ENCODE measurements at places on chromosomes 3 and 15.

- DNase-seq = no peak
Measured at GRCh38 chr3:128803307-128803706, 76.1 kb upstream of the ACAD9 start.

- no peak for DNase-seq
Measured at GRCh38 chr3:18780959-18781358, 355.8 kb upstream of the SATB1 start.

DNA sequence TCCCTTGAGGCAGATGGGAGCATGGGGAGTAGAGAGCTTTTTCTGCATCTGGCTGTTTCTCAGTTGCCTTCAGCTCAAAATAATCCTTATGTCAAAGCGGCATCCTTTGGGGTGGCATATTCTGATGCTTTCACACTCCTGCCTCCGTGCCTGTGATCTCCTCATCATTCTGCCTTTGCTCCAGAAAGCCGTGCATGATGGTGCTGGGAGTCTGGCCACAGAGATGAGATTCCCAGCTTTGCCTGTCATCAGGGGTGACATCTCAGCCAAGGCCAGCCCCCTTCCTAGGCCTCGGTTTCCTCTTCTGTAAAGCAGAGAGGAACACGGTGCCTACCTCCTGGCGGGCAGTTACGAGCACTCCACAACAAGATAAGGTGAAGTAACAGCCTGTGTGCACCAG, 96.3 kb upstream of the ALDH1A3 start:
- no peak for DNase-seq

- DNase-seq = no peak
Measured at GRCh38 chr3:184506561-184506991, 55.0 kb upstream of the EPHB3 start.

- no peak for DNase-seq
Measured at GRCh38 chr3:1954632-1955031, 144.0 kb upstream of the CNTN4 start.

GRCh38 chr15:47384341-47384740, 333.0 kb upstream of the SEMA6D start:
- no peak for DNase-seq

DNA sequence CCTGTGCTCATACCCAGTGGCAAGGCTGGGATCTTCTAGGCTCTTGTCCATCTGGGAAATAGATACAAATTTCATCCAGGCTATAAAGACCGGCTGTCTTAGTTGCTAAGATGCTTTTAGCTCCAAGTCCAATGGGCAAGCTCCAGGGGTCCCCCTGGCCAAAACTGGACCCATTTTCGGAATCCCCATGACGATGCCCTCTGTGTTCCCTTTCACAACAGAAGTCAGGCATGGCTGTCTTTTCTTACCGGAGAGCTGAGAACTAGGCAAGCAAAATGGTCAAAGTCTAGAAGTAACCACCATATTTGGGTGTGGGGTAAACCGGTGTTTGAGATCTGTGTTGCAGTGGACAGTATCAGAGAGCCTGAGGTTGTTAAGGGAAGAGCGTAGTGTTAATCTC, 1.0 kb downstream of the GLYCTK start:
- DNase-seq = no peak

DNA sequence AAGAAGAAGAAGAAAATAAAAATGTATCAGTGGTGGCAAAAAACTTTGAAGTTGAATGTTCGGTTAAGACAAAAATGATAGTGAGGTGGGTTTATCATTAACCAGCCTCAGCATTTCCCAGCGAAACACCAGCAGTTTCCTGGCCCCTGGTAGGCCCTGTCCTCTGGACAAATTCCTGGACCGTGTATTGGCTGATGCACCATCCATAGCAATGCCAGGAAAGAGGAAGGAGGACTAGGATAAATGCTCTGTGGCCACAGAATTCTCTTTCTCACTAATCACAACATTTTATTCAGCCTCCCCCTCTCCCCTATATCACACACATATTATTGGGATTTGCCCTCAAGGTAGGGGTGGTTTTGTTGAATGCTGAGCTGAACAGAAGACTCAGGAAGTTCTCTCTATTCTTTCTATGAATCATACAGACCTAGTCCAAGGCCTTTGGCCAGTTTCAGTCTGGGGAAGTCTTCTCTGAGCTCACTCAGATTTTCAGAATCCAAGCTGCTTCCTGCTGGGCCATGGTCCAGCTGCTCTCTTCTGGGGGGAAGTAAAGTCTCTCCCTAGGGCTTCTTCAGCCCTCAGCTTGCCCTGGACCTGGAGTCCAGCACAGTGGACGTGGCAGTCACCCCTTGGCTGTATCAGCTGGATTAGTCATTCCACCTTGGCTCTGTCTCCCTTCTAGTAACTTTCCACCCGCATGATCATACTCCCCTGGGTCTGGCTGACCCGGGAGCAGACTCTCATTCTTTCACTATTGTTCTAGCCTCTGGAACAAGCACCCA, 27.6 kb downstream of the SLC28A1 start:
- no peak for DNase-seq

GRCh38 chr15:75989045-75989444, 23.2 kb downstream of the NRG4 start:
- no peak for DNase-seq

DNA sequence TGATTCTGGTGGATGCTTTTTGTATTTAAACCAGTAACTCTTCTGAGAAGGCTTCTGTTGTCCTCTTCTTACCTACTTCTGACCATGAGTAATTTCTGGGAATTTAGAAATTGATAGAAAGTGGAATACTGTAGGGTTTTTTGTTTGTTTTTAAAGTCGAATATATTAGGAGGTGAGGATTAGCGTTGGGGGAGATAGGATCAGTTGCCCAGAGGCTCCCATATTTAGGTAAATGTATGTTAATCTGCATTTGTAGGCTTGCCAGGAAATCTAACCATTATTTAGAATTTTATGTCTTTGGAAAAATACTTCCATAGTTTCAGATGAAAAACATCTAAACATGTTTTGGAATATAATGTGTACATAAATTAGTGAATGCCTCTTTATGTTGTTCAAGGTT, 6.1 kb downstream of the STT3B start:
- DNase-seq = no peak

DNA sequence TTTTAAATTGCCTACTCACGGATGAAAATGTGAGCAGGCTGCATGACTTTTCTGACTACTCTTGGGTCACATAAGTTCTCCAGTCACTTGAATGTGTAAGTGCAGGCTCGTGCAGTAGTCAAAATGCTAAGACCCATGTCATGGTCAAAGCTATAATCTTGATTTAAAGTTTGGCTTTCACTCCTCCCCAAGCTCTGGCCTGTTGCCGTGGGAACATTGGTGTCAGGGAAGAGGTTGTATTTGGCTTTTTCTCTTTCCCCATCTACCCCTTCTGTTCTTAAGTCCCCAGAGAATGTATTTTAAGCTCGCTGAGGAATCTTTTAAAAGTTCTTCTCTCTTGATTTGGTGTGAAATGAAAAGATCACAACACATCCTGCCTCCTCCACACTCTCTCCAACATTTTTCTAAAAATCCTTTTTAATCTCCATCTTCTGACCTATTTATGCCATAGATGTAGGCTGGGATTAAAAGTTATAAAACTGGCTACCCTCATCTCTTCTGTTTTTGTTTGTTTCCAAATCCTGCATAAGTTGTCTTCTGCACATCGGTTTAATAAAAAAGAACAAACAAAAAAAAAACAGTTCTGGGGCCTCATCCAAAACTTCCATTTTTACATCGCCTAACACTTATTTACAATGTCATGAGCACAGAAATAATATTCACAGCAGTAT, 61.4 kb upstream of the ADAMTSL3 start:
- DNase-seq = no peak

GRCh38 chr3:133077688-133078087, 39.5 kb downstream of the TMEM108 start:
- DNase-seq = no peak

DNA sequence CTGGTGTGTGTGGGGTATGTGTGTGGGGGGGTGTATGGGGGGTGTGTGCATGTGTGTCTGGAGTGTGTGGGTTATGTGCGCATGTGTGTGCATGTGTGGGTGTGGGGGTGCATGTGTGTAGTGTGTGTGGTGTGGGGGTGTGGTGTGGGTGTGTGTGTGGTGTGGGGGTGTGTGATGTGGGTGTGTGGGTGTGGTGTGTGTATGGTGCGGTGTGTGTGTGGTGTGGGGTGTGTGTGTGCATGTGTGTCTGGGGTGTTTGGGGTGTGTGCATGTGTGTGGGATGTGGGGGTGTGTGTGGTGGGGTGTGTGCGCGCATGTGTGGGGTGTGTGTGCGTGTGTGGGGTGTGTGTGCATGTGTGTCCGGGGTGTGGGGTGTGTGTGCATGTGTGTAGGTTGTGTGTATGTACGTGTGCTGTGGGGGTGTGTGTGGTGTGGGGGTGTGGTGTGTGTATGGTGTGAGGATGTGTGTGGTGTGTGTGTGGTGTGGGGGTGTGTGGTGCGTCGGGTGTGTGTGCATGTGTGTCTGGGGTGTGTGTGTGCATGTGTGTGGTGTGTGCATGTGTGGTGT, 6.2 kb upstream of the OCA2 start:
- no peak for DNase-seq

DNA sequence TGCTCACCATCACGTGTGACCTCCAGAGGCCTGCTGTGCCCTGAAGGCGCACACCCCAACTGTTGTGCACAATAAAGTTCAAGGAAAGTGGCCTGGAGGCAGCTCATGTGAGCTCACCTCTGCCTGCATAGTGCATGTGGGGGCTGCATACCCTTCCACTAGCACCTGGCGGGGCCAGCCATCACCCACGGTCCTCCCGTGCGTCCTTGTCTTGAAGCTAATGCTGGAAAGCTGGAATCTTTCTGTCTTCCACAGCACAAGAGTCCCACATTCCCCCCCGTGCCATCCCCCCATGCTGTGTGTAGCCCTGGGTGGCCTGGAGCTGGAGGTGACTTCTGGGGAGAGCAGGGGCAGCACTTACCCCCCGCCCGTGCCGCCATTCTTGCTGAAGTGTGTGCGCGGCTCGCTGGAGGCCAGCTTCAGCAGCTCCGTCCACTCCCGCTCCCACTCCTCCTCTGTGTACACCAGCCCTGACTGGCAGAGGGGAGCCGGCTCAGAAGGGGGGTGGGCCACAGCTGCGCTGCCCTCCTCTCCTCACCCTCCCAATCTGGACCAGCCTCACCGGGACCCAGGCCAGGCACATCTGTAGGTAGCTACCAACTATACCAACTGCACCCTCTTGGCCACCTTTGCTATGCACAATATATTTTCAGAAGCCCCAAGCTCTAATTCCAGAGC, 199.5 kb downstream of the KLF13 start:
- no peak for DNase-seq

- no peak for DNase-seq
Measured at GRCh38 chr3:78867409-78868372, 900.1 kb downstream of the ROBO1 start.

DNA sequence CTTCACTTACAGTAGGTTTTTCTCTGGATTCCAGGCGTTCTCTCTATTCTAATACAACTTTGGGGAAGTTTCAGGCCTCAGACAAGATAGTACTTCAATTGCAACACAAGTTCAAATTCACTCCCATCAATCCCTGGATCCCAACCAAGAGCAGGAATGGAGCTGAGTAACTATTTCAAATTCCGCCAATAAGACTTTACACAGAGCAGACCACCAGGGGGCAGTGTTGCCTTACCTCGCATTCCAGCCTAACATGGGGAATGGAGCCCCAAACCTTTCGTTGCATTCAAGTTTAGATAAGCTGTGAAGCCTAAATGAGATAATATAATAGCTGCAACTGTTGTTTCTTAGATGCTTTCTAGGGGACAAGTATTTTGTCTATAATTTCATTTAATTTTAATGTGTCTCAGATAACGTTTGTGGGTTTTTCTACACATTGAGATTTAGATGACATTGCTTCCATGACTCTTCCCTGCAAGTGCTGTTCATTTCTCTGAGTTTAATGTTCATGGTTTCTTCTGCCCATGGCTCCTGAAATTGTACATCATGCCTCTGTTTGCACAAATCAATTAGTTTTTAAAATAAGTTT, 186.7 kb downstream of the NSUN3 start:
- DNase-seq = no peak

DNA sequence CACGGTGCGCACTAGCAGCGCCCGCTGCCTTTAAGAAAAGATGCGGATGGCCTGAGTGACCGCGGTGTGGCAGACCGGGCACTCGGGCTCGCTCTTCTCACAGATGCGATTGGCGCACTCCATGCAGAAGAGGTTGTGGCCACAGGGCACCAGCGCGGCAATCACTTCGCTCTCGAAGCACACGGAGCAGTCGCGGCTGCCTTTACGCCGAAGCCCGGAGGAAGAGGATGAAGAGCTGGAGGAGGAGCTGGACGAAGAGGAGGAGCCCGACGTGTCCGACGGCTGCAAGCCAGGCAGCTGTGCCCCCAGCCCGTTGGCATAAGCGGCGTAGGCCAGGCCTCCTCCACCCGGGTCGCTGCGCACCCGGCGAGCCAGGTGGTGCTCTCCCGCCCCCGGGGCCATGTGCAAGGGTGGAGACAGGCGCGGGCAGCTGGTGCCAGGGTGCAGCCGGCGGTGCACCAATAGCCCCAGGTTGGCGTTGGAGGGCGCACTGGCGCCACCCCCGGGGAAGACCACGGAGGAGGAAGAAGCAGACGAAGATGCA, 2.6 kb downstream of the MEX3B start:
- no peak for DNase-seq

DNA sequence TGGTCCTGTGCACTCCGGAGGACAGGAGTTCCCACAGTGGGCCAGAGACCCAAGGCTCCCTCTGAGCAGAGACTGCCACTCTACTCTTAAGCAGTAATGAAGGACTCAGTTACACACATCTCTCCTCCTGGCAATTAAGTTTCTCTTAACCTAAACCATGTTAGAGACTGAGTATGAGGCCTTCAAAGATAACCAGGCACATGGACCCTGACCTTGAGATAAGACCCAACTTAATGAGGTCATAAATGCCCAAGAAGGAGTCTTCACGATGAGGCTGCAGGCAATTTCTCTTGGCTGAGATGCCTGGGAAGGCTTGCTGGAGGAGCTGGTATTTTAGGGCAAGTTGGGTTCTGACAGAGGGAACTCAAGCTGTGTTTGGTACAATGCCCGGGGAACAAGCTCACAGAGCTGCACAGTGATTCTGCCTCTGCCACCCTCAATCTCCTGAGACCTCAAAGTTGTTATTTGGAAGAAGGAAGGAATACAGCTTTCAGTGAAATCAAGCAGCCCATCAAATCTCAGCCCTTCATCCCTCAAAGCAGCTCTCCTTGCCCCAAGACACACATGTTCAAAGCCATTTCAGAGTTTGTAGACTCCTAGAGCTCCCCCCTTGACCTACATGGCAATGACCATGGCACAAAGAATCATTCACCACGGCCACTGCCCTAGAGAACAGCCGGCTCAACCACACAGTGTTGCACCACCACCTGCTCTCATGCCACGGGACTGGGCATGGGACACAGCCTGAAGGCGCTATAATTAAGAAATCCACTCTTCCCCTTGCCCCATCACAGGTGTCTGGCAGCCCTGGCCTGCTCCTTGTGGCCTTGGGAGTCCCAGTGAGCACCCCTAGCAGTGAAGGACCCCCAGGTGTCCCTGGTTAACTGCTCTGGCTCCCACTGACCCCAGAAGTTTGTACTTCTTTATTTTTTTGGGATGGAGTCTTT, 7.1 kb downstream of the RMDN3 start:
- no peak for DNase-seq

Data from NCI-H1417 treated with DMSO at 0.1 percent for 48 hours (cell line).